ENCODE measurements at places on chromosomes 16 and 17. TPM values are rescaled to one million over a fixed set of nuclear protein-coding genes. Genes with fewer than 3 reads are reported as not detected.

Gene MYH13
- not detected for total RNA-seq

Gene CSH2
- total RNA-seq: not detected

Gene GPR179
- total RNA-seq: 0.05 TPM

Gene CBFA2T3
- 0.23 TPM for total RNA-seq

Gene LYRM9
- 2.2 TPM for total RNA-seq

Gene STAT5A
- total RNA-seq: 5.3 TPM

Gene ZDHHC1
- 7.6 TPM for total RNA-seq

All from A549 treated with RU486 at 1 μM for 4 hours (cell line).